ENCODE measurements at places on chromosomes 16 and 17.

GRCh38 chr17:65956814-65957213 lies 235.1 kb downstream of the CEP112 start:
- no peak for DNase-seq

DNA sequence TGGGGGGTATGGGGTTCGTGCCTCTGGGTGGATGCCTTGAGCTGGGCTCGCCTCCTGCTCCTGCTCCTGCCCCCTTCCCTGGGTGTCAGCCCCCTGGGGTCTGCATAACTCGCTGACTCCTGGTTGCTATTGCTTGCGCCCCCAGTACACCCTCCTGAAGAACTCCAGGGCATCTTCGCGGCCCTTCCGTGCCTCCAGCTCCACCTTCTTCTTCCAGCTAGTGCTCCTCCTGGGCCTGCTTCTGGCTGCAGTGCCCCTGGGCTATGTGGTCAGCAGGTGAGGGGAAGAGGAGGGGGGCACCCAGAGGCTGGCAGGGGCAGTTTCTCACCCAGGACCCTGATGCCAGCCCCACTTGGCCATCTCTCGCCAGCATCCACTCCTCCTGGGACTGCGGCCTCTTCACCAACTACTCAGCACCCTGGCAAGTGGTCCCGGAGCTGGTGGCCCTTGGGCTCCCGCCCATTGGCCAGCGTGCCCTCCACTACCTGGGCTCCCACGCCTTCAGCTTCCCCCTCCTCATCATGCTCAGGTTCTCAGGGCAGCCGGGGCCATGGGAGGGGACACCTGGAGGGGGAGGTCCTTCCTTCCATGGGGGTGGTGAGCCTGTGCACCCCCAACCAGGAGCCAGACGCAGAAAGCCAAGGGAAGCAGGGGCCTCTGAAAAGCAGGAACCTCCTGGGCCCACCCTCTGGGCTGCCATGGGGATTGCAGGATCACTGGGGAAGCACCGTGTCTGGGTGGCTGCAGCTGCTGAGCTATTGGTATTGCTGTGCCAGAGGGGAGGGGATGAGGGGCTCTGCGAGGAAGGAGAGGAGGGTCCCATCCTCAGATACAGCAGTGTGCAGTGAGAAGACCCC lies 7.8 kb upstream of the C17orf99 start:
- no peak for DNase-seq

GRCh38 chr16:89969741-89970410 lies 21.3 kb downstream of the DEF8 start:
- no peak for DNase-seq

DNA sequence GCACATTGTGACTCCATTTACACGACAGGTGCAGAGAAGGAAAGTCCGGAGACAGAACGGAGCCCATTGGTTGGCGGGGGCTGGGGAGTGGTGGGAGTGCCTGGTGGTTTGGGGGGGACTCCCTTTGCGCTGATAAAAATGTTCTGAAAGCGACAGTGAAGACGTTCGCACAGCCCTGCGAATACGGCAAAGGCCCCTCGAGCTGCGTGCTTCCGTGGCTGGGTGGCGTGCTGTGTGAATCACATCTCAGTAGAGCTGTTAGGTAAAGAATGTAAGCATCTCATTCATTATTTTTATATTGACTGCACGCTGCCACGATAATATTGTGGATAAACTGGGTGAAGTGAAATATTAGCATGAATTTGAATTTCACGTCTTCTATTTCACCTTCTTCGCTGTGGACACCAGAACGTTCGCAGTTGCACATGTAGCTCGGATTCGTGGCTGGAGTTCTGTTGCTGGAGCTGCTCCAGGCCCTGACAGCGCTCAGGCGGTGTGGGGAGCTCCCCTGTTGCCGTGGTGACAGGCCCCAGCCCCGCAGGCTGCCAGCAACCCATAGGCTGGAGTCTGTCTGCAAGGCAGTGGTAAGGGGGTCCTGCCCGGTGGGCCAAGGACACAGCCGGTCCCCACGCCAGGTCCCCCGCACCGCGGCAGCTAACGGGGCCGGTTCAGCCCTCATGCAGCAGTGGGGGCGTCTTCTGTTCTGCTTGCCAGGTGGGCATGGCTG lies 44.6 kb downstream of the SOX8 start:
- peak; percentile 75 for DNase-seq

GRCh38 chr16:77780378-77780837 lies 8.0 kb upstream of the VAT1L start:
- no peak for DNase-seq
